EL (cell line): ENCODE measurements at places on chromosomes 12 and 14.

- DNase-seq = no peak
Observed at GRCh38 chr14:67970923-67971322, 151.3 kb downstream of the RAD51B start.

- no peak for DNase-seq
Observed at GRCh38 chr12:98217257-98217656, 298.1 kb upstream of the TMPO start.

DNA sequence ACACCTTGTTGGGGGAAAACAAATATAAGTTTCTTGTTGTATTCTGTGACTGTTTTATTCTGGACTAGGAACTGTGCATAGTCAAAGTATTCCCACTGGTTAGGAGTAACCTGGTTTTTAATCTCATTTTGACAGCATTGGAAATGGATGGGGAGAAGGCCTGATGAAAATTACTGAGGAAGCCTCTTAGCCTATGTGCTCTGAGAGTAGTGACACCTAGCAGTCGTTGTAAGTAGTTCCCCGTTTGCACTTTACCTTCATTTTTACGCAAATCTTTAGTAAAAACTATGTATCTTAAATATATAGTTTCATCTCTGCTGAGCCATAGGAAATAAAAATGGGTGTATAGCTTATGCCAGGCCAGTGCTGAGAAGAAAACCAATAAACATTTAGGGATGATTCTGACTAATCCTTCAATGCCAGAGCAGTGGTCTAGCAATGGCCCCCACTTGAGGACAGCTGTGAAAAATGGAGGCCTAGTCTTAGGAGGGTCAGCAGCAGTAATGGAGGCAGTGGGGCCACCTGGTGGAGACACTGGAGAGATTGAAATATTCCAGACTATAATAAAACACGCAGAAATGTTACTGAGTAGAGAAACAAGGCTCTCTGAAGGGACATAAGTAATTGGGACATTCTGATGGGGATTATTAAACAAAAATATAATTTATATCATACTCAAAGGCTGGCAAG is 133.2 kb upstream of the NOVA1 start:
- no peak for DNase-seq

- no peak for DNase-seq
Observed at GRCh38 chr12:117523971-117524370, 162.5 kb upstream of the NOS1 start.

- peak; percentile 24 for DNase-seq
Observed at GRCh38 chr14:36068777-36069534, 107.6 kb downstream of the PTCSC3 start.

GRCh38 chr12:62793256-62794217 is 141.4 kb downstream of the PPM1H start:
- peak; percentile 89 for DNase-seq

DNA sequence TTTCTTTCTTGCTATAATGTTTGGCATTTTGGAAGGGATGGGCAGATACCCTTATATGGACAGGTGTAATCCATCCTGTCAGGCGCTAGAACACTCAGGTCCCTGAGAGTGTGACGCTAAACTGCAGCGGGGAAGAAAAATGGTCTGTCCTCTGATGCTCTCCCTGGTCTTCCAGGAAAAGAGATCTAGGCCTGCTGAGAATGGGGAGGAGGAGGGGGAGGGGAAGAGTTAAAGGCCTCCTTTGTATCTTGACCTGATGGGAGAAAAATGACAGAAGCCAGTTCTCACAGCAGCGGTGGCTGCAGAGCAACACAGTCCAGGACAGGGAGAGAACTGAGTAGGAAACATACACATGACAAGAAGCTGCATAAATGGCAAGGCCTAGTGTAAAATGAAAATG is 61.1 kb downstream of the RPS6KA5 start:
- DNase-seq = no peak

DNA sequence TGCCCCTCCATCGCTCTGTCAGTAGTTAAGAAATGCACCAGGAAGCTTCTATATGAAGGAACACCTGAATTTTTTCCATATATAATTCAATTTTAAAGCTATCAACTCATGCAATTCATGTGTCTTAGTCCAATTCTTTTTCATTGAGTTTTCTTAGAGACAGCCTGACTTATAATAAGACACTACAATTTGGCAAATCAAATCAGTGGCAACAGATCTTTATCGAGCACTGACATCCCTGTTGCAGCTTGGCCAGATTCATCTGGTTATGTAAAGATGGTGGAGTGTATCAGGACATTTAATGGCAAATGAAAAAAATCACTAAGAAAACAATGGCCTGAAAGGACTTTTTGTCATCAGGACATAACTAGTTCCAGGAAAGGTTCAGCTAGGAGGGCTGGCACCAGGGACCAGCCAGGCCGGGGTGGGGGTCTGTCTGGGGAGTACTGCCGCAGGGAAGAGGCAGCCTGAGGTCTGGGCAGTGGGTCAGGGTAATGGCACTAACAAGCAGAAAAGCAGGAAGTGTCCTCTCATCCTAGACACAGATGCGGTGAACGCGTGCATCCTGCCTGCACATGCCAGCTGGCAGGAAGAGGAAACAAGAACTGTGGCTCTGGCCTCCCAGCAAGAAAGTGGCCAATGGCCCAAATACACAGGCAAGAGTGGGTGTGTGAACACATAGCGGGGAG is 100.5 kb upstream of the LMNTD1 start:
- no peak for DNase-seq

- DNase-seq = peak; percentile 80
Observed at GRCh38 chr12:94941440-94941862, 62.0 kb downstream of the NDUFA12 start.

- DNase-seq = no peak
Observed at GRCh38 chr12:113252494-113252893, 31.2 kb downstream of the TPCN1 start.

- no peak for DNase-seq
Observed at GRCh38 chr12:25256005-25256404, 5.3 kb upstream of the KRAS start.

DNA sequence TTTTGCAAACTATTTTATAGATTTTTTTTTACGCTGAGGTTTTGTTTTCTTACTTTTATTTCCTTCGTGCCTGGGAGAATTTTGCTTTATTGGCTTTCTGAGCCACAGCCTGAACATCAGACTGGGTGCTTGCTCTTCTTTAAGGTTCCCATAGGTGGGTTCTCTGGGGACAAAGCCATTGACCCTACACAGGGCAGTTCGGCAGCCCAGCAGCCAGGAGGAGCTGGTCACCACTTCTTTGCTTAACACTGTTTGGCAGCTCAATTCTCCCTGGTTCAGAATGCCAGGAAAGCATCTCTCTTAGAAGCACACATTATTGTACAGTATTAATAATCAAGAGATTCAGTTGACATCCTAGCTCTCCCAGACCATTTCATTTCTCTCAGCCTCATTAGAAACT is 140.8 kb upstream of the NEDD1 start:
- DNase-seq = no peak

DNA sequence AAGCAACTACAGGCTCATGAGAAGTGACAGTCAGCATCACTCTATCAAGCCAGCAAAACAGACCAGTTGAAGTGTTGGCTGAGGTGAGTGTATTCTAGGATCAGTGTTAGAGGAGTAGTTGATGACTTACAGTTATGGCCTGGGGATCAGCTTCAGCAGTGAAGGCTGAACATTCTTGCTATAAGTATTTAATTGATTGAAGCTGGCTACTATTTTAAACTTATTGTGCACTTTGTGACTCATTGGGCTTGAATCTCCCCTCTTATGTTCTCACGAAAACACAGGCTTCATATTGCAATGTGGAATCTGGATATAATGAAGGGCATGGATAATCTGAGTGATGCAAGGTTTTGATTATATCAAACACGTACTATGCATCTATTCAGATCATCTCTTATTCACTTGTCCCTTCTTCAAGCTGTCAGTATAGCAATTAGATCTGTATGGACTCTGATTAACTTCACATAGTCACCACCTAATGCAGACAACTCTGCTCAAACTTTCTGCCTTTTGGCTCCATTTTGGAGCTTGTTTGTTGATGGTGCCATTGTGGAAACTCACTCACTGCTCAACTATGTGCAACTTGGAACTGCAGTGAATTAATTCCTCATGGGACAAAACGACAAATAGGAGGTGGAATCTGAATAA is 309.2 kb downstream of the SLC16A7 start:
- peak; percentile 72 for DNase-seq

GRCh38 chr12:106947461-106947860 is 8.2 kb upstream of the TMEM263 start:
- DNase-seq = no peak

- no peak for DNase-seq
Observed at GRCh38 chr14:22522466-22522957, 66.5 kb downstream of the DAD1 start.

GRCh38 chr14:73661872-73662271 is 17.1 kb downstream of the DNAL1 start:
- peak; percentile 61 for DNase-seq

GRCh38 chr12:124553862-124554428 is 13.5 kb downstream of the NCOR2 start:
- no peak for DNase-seq

- peak; percentile 31 for DNase-seq
Observed at GRCh38 chr12:42564996-42565395, 24.6 kb downstream of the PRICKLE1 start.

GRCh38 chr14:99579120-99579836 is 24.7 kb downstream of the CCDC85C start:
- peak; percentile 40 for DNase-seq

DNA sequence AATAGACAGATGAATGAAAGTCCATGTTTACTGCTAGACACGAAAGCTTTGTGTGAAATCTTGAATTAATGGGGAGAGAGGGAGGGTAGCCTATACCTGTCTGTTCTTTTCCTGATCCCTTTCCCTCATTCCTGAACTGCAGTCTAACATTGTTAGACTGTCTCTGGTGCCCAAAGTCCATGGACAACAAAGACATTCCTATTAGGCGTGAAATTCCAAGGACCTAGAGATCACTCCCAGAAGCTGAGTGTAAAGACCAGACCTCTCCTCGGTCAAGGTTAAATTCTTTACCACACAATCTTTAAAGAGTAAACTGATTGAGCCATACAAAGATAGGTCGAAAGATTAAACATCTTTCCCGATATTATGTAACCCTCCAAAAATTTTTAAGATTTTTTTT is 270.7 kb upstream of the GARIN2 start:
- no peak for DNase-seq

DNA sequence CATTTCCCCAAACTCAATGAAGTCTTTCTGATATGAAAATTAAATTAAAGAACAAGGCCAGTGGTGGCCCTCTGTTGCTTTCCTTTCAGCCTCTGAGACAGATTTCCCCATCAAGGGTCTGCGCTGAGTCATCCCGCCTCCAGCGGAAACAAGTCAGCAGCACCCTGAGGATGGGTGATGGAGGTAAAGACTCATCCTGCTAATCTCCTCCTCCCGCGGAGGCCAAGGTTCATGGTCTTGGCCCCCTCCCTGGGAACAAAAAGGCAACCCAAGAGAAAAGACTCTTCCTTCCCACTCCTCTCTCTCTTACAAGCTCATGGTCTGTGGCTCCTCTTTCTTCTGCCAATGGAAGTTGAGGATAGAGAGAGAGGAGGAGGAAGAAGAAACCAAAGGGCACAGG is 9.0 kb upstream of the NUMB start:
- no peak for DNase-seq

- DNase-seq = no peak
Observed at GRCh38 chr12:116727891-116728290, 10.0 kb downstream of the SPRING1 start.

- DNase-seq = no peak
Observed at GRCh38 chr12:13474381-13474780, 277.9 kb downstream of the EMP1 start.

DNA sequence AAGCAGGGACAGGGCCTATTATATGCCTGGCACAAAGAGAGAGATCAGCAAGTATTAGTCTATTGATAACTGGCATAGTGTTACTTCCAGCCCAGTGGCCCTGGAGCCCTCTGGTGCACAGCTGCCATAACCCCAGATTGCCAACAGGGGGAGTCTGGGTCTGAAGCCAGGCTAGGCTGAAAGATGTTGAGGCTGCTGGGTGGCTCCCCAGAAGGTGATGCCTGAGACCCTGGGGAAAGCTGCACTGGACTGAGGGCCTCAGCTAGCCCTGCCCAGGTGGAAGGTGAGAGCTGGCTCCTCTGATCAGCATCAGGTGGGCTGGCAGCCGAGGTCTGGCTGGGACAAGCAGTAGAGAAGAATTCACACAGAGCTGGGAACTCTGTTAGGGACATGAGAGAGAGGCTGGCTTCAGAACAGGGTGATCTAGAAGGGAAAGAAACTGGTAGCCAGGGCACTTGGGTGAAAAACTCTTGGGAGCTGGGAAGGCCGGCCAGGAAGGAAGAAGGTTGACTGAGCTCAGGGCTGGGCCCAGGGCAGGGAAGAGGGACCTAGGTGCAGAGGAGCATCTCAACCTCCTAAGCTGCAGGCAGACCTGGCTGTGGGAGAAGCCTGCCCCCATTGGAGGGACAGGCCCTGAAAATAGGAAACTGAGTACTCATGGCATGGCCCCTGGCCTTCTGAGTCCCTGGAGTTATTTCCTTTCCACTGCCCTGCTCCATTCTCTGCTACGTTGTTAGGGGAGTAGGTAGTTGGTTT is 3.9 kb downstream of the GZMH start:
- peak; percentile 33 for DNase-seq

DNA sequence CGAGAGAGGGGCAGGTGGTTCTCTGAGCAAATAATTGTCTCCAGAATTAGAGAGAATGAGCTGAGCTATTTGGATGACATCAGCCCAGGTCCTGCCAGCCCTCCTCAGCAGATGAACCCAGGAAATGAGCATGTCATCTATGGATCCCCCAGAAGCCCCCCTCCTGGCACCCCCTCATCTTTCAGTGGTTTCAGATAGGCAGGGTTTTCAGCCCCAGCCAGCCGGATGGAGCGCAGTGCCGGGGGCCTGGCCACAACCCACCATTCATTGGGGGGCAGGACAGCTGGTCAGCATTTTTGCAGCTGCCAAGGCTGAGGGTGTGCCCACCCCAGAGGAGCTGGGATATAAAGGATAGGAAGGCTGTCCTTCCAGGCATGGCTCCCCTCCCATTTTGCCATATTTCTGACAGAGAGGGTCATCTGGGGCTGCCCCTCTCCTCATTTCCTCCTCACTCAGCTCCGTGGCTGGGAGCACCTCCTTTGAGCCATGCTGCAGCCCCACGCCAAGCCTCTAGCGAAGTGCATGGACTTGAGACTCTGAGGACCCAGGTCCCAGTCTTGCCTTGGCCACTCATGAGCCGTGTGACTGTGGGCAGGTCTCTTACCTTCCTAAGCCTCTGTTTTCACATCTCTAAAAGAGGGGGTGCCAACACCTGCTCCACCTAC is 6.0 kb upstream of the KRT71 start:
- DNase-seq = no peak

DNA sequence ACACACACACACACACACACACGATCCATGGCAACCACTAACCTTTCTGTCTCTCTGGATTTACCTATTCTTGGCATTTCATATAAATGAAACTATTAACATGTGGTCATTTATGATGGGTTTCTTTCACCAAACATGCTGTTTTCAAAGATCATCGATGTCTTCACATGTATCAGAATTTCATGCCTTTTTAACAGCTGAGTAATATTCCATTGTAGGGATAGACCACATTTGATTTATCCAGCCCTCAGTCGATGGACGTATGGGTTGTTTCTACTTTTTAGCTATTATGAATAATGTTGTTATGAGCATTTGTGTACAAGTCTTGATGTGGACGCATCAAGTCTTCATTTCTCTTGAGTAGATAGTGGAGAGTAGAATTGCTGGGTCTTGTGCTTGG is 56.5 kb downstream of the MVK start:
- DNase-seq = no peak
